ENCODE measurements at places on chromosomes 12 and 14.

- DNase-seq: no peak
These were observed 47.3 kb downstream of the KDM2B start for GRCh38 chr12:121533394-121534090.

DNA sequence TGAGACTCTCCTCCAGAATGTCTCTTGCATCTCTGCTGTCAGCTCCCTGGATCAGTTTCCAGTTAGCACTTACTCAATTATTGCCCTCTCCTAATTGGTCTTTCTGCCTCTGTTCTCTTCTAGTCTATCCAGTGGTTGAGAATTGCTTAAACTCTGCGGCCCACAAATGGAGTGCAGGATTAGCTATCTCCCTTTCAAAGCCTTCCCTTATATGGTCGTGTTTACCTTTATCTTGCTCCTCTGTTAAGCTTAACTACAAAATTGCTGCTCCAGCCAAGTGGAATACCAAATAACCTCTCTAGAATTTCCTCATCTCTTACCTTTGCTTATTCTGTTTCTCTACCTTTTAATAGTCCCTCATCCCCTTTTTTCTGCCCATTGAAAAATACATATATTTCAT is 132.7 kb downstream of the NRXN3 start:
- no peak for DNase-seq

GRCh38 chr14:55568618-55569017 is 11.4 kb upstream of the KTN1 start:
- DNase-seq: no peak

GRCh38 chr12:87925021-87925420 is 104.2 kb downstream of the C12orf50 start:
- no peak for DNase-seq

DNA sequence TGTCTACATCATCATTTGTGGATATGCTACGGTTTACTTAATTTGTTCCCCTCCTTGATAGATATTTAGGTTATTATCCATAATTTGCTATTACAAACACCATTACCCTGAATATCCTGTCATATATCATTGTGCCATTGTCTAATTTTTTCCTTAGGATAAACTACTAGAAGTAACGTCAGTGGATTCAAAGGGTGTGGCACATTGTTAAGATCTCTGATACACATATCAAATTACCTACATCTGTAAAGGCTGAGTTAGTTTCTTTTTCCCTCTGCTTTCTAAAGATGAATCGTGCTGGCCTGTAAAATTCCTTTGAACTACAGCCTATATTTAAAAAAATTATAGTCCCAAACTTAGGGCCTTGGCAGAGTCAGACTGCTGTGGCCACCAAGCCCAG is 53.9 kb upstream of the STRN3 start:
- DNase-seq: no peak

- DNase-seq: no peak
These were observed 747.2 kb upstream of the TMEM132C start for GRCh38 chr12:127519779-127520178.

DNA sequence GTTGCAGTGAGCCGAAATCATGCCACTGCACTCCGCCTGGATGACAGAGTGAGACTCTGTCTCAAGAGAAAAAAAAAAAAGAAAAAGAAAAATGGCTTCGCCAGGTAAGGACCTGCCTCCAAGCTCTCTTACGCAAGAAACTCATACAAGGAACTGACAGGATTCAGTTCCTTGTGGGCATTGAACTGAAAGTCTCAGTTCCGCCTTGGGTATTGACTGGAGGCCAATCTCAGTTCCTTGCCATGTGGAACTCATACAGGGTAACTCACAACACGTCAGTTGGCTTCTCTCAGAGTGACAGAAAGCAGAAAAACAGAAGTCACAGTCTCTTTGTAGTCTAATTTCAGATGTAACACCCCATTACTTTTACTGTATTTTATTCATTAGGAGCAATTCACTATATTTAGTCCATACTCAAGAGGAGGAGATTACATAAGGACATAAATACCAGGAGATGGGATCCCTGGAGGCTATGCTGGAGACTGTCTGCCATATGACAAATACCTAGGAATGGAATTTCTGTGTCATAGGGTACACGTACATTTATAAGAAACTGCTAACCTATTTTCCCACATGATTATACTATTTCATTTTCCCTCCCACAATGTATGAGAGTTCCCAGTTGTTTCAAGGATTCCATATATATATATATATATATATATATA is 11.4 kb upstream of the NOPCHAP1 start:
- no peak for DNase-seq

- DNase-seq: no peak
These were observed 440.1 kb upstream of the CCDC196 start for GRCh38 chr14:66046035-66046434.

DNA sequence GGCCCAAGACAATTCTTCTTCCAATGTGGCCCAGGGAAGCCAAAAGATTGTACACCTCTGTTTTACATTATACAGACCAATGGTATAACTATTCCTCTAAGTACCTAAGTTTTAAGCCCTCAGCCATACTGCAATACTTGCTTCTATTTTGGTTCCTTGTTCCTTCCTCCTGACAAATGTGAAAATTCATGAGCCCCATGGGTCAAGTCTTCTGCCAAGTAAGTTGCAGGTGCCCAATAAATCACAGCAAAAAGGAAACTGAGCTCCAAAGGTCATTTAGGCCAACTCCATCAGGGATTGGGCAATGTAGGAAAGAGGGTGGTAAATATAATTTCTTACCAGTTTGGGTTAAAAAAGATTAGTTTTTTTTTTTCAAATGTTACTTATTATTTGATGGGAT is 57.7 kb upstream of the NPFF start:
- DNase-seq: no peak

- DNase-seq: no peak
These were observed 6.5 kb upstream of the ACACB start for GRCh38 chr12:109109746-109110350.

GRCh38 chr14:95526483-95527386 is 8.1 kb upstream of the GLRX5 start:
- no peak for DNase-seq

GRCh38 chr14:78863143-78863542 is 693.0 kb downstream of the NRXN3 start:
- DNase-seq: no peak

- DNase-seq: no peak
These were observed 2.6 kb upstream of the BCL11B start for GRCh38 chr14:99274346-99275221.

GRCh38 chr12:132631666-132632065 is 13.1 kb downstream of the P2RX2 start:
- DNase-seq: no peak

GRCh38 chr14:34030864-34031263 is 80.0 kb upstream of the EGLN3 start:
- DNase-seq: no peak

GRCh38 chr12:7605900-7606465 is 59.7 kb downstream of the APOBEC1 start:
- no peak for DNase-seq

DNA sequence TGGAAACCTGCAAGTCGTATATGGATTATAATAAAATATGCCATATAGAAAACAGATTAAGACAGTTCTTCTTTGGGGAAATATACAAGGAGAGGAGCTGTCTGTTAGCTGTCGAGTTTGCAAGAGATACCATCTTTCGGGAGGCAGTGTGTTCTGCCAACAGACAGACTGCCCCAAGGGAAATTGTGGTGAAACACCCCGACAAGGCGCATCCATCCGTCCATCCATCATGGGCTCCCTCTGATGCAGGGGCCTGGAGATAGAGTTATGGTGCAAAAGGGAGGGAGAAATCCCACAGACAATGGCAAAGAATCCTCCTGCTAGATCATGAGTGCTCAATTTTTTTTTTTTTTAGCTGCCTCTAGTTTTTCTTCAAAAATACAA is 156.3 kb downstream of the DPF3 start:
- no peak for DNase-seq

DNA sequence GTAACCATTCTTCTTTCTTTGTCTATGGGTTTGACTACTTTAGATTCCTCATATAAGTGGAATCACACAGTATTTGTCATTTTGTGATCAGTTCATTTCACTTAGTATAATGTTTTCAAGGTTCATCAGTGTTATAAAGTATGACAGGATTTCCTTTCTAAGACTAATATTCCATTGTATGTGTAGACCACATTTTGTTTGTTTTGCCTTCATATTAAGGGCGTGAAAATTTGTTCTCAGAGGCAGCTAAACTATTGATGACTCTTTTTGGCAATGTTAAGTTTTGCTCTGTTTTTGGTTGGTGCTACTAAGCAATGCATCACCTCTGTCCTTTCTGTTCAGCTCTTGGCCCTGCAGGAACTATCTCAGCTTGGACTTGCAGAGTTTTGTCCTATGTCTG is 1.7 kb upstream of the KLRG1 start:
- no peak for DNase-seq

GRCh38 chr14:101004954-101005353 is 101.4 kb upstream of the RTL1 start:
- DNase-seq: no peak

GRCh38 chr12:30807695-30808034 is 52.9 kb upstream of the CAPRIN2 start:
- no peak for DNase-seq

- DNase-seq: no peak
These were observed 895 bp upstream of the PRKAB1 start for GRCh38 chr12:119666900-119667576.

GRCh38 chr12:22518060-22518719 is 26.2 kb downstream of the C2CD5 start:
- DNase-seq: no peak

DNA sequence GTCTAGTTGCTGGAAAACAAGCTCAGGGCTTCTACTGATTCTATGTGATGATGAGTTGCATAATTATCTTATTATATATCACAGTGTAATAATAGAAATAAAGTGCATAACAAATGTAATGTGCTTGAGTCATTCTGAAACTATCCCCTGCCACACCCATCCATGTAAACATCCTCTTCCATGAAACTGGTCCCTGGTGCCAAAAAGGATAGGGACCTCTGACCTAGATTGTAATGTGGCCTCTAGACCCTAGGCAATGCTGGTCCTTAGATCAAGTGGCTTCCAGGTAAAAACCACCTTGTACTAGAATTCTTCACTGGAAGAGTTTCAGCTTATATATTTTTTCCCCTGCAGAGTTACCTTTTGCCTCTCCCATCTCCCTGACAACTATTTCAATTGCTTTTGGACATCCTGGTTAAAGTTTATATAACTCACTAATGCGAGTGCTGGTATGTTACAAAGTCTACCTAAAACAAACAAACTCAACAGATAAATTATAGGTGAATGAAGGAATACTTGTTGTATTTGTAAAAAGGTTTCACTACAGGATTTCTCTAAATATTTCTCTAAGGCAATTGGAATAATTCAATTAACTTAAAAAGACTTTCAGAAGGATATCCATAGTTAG is 462.5 kb downstream of the NAV3 start:
- DNase-seq: no peak

GRCh38 chr14:102509746-102510615 is at the start of gene ANKRD9:
ANKRD9 (minus strand) TSS chr14:102509776; CDS start chr14:102507889, 1,887 bp downstream.
- DNase-seq: peak; percentile 83

DNA sequence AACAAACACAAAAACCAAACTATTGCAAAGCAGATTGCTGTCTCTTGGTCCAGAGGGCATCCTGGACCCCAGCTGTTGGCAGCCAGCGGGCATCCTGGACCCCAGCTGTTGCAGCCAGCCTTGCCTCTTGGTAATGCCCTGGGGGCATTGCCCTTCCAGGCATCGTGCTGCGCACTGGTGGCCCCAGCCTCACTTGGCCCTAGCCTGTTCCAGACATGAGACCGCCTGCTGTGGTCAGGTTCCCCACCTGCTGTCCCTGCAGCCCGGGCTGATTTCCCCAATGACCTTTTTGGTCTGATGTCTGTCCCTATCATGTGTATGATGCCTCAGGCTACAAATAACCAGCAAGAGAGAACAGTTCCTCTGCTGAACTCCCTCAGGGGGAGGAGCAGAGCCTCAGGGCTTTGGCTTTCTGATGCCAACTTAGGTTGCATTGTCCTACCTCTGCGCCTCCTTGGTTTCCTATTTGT is 20.8 kb downstream of the MLXIP start:
- no peak for DNase-seq

DNA sequence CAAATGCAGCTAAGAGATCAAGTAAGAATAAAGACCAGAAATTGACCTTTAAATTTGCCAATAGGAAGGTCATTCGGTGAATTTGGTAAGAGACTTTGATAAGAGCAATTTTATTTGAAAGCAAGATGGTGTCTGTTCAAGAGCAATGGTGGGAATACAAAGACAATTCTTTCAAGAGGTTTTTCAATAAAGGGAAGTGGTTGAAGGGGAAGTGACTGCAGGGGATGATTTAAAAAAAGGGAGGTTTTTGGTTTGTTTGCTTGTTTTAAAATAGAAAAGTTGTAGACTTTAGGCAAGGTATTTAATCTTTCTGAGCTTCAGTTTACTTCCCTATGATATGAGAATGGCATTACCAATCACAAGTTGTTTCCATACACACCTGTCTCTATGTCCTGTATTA is 4.3 kb upstream of the APPL2 start:
- no peak for DNase-seq

- peak; percentile 56 for DNase-seq
These were observed 70.3 kb downstream of the COX16 start for GRCh38 chr14:70289138-70289537.

DNA sequence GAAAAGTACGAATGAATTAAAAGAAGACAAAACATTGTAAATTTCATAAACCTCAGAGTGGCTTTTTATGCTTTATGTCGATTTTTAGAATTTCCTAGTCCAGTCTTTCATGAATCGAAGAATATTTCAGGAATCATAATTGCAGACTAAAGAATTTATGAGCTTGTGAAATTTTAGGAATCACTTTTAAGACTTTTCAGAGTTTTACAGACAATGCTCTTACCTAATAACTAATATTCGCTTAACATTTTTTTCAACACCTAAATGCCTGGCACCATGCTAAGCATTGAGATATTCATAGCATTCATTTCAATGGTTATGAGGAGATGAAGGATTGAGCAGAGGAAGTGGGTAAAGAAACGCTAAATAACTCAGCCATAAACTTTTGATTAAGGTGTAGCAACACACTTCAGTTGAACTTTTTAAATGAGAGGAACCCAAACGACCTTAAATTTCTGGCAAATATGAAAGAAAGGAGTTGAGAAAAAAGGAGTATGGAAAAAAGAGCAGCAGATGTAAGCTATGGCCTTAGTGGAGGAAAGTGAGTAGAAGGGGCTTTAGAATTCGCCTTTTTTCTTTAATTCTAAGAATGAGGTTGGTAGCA is 739 bp upstream of the USP44 start:
- DNase-seq: no peak

DNA sequence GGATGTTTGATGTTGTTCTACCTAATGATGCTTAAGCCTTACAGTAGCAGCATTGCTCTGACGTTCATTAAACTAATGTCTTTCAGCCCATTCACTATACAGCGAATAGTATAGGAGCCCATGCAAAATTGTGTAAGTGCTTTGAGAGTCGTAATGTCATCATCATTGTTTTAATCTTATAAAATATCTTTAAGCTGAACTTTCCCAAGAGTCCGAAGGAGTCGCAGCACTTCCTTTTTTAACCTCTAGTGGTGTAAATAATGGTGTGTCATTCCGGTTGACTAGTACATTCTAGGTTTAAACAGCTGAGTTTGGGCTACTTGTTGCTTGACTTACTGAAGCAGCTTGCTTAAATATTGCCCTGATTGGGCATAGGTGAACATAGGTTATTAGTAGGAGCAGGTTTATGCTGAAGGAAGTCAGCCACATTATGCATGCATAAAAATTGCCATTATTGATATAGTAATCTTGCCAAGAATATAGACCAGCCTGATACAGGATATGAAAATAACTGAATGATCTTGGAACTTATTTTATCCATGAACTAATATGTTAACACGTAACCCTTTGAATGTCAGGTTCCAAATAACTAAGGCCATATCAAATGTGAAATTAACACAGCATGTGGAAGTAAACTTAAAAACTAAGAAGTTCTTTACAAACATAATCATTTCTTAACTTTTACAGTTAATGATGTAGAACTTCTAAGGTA is 2.6 kb downstream of the WNK1 start:
- no peak for DNase-seq

GRCh38 chr12:64545081-64545382 is 65.3 kb upstream of the RASSF3 start:
- no peak for DNase-seq
